Caudate nucleus (tissue), 63 donors: ENCODE measurements at places on chromosomes 12 and 14.
A peak's percentile ranks its signal among the peaks of the same experiment; 100 is the strongest.

DNA sequence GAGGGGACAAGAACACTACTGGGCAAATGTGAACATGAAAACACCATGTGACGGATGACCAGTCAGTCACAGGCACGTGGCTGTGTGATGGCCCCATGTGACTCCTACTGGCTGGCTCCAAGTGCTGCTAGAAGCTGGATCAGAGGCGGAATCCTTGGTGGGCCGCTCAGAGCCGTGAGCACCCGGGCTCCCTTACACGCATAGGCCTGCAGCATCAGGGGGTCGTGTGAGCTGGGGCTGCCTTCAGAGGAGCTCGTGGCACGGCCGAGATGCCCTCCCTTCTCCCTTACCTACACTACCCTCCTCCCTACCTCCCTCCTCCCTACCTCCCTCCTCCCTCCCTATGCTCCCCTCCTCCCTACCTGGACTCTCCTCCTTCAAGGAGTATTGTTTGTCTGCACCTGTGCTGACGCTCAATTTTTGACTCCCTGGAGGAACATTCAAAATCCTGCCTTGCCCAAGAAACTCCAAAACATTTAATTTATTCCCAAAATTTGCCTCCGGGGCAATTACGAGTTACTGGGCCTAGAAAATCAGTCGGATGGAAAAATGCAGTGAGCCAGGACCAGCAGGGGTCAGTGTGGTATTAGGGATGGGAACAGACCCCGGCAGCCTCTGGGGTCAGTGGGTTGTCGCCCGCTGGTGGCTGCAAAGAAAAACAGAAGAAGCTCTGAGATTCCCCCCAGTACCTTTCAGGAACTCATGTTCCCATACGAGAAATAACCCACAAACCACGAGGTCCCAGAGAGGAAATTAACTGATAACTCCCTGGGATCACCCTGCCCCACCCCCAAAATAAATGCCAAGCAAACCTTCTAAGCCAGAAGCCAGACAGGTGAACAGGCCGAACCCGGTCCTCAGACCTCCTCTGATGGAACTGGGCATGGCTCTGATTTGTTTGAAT lies 61.3 kb downstream of the C14orf132 start:
- DNase-seq, result peak; percentile 44

GRCh38 chr14:54642801-54643695 lies 76.1 kb downstream of the SAMD4A start:
- DNase-seq, result no peak

- no peak for DNase-seq
Measured at GRCh38 chr12:19794116-19794515, 354.8 kb downstream of the AEBP2 start.

DNA sequence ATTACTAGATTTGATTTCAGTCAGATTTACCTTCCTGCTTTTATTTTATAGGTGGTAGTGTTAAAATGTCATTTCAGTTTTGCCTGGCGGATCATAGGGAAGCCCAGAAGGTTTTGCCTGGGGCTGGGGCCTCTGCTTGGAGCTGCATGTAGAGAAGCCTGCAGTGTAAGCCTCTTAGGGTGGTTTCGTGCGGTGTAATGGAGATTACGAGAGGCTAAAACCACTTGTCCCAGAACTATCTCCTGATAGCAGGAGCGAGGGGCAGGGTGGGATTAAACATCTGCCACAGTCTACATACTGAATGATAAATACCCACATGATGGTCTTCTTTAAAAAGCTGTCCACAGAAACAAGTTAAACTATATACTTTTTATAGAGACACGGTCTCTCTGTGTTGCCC lies 35.0 kb upstream of the DICER1 start:
- DNase-seq, result no peak

DNA sequence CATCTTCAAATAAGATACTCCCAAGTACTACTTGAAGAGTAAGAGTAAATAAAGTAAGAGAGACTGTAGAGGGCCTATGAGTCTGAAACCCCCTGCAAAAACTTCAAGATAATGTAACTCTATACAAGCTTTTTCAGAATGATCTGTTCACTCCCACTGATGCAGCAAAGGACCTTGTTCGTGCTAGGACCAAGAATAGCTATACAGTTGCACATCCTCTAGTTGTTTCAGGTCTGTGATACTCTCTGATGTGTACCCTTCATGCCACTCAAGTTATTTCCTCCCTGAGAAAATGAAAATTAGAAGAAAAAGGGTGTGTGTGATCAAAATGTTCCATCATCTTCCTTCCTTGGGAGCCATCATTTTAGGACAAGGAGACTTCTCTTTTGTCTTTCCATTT lies 204.4 kb downstream of the ALX1 start:
- DNase-seq, result no peak

DNA sequence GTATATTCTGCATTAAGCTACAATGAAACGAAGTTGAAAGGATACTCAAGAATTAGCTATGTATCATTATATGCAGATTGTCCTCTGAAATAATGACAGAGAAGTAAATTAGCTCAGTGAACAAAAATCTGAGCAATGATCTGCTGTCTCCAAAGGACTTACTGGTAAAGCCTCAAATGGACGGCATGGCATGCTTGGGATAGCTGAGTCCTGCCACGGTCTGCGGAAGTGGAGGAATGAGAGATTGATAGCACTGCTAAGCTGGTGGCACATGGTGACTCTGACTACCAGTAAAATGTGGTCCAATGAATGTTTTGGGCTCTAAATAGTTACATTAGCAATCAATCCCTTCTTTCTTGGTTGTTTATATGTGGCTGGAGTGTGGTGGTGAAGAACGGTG lies 3.7 kb upstream of the DENND5B start:
- DNase-seq, result no peak

DNA sequence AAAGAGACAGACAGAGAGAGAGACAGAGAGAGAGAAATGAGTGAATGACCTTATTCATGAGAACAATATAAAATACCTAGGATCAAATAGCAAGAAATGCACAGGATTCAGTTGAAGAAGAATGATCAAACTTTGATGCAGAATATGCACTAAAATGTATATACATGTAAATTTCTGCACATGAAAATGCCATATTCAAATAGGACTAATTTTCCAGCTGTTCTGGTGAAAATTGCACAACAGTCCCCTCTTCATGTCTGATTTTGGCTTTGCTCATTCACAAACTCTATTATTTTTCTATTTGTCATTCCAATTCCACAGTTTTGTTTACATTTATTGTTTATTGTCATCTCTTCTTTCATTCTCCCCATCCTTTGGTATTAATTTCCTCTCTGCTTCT lies 34.2 kb downstream of the PRB2 start:
- DNase-seq, result no peak

DNA sequence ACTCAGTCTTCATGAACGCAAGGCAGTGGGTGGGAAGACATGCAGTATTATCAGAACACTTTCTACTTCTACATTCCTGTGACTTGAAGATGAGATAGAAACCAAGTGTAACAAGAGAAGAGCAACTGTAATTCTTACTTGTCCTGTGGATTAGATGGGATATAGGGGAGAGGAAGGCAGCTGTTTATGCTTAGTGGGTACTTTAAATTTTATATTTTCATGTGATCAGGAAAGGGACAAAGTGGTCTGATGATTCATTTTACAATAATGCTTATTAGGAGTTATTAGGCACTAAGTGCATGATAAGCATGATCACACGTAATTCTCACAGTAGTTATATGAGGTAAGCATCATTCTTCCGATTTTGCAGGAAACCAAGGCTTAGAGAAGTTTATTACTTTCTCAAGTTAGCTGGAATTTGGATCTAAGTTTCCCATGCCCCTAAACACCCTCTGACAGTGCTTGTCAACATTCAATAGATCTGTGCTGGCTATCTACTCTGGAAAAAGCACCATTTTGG lies 52.7 kb downstream of the PTGER2 start:
- no peak for DNase-seq

- no peak for DNase-seq
Measured at GRCh38 chr12:100986595-100987547, 192.3 kb downstream of the ANO4 start.

DNA sequence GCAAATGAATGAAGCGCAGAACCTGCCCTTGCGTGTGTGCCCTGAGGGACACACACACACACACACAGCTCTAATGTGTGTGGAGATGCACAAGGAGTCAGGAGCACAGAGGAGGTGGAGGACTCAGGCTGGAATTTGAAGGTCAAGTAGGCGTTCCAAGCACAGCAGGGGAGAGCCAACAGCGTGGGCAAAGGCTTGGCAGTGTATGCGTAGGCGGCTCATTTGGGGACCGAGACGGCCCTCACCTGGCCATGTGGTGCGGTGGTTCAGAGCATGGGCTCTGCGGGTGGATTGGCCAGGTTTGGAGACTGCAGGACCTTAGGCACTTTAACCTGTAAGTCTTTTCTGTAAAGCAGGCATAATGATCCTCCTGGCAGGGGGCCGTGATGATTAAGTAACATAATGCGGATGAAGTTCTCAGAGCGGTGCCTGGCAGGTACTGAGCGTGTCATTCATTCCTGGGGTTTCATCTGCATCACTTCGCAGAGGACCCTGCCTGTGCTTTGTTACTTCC lies 69.5 kb upstream of the SLC24A4 start:
- no peak for DNase-seq

DNA sequence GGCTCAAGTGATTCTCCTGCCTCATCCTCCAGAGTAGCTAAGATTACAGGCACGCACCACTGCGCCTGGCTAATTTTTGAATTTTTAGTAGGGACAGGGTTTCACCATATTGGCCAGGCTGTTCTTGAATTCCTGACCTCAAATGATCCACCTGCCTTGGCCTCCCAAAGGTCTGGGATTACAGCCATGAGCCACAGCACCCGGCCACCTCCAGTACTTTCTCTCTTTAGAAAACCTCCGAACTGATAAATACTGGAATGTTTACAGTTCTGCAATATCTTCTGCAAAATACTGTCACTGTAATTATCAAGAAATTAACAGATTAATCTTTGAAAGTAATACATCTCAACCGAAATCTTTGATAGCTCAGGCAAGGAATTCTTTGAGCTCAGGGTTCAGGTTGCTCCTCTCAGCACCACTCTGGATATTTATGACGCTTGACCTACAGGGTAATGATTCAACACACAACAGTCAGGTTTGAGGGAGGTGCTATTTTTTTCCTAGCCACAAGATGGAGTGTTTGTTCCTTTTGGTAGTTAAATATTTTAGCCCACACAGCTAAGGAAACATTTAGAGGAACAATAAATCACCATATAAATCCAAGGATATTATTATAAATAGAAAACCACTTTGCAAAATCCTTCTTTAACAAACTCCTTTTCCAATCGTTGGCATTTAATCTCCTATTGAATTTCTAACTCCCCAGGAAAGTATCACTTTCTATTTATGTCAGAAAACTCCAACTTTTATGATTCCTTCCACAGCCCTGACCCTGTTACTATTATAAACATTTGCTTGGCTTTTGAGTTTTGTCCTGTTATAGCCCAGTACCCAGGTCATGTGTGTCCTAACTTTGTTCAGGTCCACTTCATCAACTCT lies 48.6 kb upstream of the GTF2A1 start:
- DNase-seq, result no peak

- no peak for DNase-seq
Measured at GRCh38 chr14:100028990-100029677, 36.1 kb upstream of the EVL start.

GRCh38 chr12:76272287-76272686 lies 75.9 kb downstream of the BBS10 start:
- peak; percentile 55 for DNase-seq

GRCh38 chr14:95831468-95831867 lies 45.2 kb upstream of the TUNAR start:
- no peak for DNase-seq

GRCh38 chr12:121894633-121895032 lies 6.0 kb downstream of the PSMD9 start:
- no peak for DNase-seq

DNA sequence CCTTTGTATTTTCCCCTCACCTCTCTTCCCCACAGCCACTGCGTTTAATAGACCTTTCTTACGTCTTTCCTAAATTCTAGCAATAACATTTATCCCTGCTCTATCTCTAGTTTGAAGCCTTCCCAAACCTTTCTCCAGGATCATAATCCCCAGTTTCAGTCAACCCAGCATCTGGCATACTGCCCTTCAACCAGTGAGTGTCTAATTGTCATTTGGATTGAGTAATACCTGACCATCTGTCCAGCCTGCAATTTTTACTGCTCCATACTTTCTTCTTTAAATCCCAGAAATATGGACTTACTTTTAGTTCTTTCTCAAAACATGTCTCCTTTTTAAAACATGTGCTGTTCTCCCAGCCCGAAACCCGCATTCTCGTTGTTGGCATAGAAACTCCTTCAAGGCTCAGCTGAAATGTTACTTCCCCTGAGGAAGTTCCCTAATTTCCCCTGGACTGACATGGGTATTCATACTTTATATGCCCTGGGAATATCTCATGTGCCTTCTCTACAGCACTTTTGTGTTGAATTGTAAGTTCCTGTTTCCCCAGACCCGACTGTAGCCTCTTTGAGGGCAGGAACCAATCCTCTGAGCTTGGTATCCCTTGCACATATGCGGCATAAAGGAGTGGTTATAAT lies 65.1 kb upstream of the ETV6 start:
- no peak for DNase-seq

DNA sequence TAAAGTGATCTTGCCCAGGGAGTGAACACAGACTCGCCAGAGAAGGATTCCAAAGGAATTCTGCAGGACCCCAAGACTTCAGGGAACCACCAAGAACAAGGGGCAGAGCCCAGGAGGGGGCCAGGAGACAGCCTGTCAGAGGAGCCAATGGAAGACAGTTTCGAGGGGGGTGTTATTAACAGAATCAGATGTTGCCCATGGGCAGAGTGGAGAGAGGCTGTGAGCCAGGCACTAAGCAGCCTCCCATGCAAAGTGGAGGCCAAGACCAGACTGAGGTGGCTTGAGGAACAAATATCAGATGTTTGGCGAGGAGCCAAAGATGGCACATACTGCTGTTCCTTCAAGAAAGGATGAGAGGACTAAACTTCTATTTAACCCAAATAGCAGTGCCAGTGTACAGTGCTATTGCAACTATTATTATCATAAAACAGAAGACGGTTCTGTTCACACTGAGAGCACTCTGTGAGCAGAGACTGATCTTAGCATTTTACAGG lies 12.6 kb downstream of the APPL2 start:
- no peak for DNase-seq

DNA sequence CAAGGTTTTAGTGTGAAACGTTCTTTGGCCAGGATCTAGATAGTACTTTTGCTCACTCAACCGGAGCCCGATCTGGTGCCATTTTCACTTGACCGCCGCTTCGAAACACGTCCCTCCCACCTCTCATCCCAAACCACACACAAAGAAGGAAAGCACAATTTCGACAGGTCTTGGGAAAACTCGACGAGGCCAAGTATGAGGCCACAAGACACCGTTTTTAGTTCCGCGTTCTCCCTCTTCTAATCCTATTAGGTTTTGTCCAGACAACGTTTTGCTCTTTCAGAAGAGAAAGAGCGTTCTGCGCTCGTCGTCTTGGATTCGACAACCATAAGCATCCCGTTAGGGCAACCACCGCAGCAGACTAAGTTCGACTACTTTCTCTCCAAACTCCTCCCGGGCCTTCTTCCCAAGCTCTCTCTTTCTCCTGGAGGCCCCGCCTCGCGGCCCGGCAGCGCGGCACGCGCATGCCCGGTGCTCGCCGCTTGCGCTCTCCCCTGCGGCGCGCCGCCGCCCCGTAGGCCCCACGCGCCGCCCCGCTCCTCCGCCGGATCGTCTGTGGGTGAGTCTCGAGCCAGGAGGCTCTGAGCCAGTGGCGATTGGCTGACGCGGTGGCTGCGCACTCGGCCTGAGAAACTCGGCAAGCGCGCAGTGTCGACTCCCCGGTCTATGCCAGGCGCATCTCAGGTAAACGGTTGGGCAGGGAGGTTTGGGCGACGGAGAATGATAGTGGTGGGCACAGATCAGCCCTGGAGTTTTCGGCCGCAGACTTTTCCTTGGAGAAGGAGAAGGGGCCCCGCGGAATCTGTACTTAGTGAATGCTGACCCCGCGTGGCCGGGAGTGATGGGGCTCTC lies at the start of gene MIPOL1:
Gene MIPOL1 (plus strand): TSS at position 517 of the 852 bp plus-strand sequence. CDS start 49,952 bp downstream, outside the sequence.
- DNase-seq, result peak; percentile 76

GRCh38 chr12:118611295-118611694 lies 234.9 kb downstream of the SUDS3 start:
- no peak for DNase-seq
